Stimulated activated naive CD8-positive, alpha-beta T cell treated with anti-CD3 and anti-CD28 coated beads, Interleukin-15, Interleukin-2, amounts not matched to agents 100 U/mL and 50 U/mL, for 24 hours (primary cell): ENCODE measurements at places on chromosomes 3 and 15.
A peak's percentile ranks its signal among the peaks of the same experiment; 100 is the strongest.

DNA sequence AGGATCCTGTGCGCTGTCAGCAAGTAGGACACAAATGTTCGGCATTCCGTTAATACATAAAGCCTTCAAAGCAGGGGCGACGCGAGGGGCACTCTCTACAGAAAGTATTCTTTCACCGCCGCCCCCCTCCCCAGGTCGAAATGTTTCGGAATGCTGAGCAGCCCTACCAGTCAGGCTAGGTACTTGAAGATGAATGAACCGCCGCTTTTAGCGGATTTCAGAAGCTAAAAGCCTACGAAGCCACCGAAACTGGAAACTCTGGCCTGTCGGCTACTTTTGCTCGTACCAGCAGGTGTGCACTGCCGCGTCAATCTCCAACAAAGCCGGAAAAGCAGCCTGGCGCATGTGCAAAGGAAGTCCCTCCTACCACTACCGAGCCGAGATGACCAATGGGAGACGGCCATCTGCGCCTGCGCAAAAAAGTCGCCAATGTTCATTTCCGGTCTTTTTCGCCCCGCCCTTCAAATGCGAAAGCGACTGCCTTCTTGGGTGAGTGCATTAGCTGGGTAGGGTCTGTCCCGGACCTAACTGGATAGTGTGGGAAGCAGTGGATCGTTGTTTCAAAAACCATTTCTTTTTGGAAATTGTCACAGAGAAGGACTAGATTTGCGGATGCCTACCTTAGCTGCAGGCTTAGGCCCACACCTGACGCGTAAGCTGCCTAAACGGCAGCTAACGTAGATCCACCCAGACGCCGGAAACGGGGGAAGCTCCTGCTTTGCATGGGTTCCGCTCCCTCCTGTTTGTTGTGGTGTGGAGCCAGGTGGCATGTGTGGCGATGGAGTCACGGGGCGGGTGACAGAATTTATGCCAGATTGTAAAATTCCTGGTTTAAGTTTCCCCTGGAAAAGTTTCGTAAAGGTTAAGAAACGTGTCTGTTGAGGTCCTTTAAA, at the start of gene WDR5B:
TSS of gene WDR5B (minus strand) at position 301 of the 893 bp plus-strand sequence. CDS start 534 bp downstream, outside the sequence.
- peak; percentile 99 for DNase-seq

GRCh38 chr3:66486202-66486601, 14.6 kb downstream of the LRIG1 start:
- no peak for DNase-seq

DNA sequence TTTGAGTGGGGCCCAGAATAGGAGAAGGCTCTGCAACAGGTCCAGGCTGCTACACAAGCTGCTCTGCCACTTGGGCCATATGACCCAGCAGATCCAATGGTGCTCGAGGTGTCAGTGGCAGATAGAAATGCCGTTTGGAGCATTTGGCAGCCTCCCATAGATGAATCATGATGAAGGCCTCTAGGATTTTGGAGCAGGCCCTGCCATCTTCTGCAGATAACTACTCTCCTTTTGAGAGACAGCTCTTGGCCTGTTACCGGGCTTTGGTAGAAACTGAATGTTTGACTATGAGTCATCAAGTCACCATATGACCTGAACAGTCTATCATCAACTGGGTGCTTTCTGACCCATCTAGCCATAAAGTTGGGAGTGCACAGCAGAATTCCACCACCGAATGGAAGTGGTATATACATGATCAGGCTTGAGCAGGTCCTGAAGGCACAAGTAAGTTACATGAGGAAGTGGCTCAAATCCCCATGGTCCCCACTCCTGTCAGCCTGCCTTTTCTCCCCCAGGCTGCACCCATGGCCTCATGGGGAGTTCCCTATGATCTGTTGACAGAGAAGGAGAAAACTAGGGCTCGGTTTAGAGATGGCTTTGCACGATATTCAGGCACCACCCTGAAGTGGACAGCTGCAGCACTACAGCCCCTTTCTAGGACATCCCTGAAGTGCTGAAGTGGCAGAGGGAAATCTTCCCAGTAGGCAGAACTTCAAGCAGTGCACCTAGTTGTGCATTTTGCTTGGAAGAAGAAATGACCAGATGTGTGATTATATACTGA, 971.4 kb downstream of the MCTP2 start:
- no peak for DNase-seq

DNA sequence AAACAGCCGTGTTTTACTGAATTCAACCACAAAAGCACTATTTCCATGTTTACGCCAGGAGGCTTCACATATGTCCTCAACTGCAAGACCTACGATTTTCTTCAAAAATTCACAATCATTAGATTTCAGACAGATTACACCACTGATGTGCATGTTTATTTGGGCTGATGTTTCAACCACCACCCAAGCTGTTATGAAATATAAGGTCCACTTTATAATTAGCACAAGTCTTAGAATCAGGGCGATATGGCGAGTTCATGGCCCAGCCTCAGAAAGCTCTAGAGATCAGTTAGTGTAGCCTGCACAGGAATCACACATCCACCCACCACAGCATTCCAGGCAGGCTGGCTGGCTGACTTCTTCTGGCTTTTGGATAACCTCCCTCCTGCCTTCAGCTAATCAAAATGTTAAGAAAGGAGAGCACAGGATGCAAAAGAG, 15.4 kb downstream of the SH3BP5 start:
- no peak for DNase-seq

DNA sequence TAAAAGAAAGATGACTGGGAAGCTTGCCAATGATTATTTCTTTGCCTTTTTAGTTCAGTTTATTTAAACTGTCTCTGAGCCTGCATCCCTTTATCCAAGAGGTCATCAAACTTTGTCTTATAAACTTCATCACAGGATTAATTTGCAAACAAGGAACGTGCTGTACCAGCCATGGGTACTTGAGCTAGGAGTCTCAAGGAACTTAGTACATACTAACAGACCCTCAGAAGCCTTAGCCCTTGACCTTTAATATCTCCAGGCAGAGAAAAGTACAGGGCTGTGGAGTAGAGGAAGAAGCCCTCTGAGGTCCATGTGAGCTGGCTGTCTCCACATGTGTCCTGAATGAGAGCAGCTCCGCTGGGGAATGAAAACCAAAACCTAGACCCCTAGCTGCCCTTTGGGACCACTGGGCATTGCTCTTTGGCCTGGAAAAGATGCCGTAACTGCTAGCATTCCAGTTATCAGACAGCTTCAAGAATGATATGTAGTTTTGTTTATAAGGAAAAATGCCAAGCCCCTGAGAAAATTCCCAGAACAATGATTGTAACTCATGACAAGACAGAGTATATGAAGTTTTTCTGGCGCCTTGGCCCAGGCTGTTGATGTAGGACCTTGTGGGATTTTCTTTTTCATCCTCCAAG, 92.1 kb downstream of the ASB7 start:
- DNase-seq = no peak

DNA sequence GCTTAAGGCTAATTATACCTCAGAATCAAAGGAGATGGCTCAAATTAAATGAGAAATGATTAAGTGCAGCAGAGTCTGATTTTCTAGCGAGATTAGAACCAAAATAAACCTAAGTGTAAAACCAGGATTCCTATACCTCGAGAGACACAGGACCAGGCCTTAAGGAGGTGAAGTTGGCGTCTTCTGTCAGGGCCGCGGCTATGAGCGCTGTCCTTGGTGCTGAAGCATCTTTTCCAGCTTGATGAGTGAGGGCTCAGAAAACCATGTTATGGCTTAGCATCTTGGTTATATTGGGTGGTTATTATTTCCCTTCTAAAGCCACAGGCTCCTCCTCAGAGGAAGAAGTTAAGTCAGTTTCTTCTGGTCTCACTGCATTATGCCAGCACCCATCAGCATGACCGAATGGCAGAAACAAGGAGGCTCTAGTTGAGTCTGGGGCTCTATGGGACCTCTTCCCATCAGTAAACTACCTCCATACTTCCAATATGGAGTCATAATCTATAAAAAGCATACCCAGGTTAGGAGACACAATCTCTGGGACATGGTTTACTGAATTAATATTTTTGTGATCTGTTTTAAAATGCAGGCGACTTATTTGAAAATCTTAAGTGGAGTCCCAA, 120.1 kb upstream of the NMNAT3 start:
- DNase-seq = peak; percentile 33

DNA sequence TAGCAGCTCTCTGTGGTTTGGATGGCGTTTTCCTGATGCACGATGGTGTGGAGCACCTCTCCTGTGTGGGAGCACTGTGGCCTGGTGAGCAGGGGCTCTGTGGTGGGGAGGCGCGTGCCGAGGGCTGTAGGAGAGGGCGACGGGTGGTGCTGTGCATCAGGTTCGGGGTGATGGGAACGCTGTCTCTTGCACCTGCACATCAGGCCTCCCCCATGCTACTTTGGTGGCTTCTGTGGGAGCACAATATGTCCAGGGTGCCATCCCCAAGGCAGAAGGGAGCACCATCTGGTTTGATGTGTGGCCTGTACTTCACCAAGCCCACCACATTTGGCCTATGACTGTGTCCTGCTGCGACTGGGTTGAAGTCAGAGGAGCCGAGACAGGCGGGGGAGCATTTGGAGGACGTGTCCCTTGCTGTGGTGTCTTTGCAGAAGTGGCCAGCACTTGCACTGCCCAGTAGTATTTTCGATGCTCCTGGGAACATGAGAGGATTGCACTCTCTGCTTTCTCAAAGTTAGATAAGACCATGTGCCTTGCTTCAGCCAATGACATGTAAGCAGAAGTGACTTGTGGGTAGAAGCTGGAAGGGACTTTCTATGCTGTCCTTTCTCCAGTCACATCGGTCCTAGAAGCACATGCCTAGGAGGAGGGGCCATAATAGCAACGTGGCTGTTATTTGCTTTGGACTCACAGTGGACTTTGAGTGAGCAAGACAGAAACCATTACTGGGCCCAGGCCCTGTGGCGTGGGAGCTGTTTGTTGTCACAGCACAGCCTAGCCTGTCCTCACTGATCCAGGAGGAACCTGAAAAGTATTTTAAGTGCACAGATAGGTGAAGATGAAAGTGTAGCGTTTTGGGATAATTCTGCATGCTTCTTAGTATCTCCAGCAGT, 72.1 kb downstream of the APBA2 start:
- no peak for DNase-seq

DNA sequence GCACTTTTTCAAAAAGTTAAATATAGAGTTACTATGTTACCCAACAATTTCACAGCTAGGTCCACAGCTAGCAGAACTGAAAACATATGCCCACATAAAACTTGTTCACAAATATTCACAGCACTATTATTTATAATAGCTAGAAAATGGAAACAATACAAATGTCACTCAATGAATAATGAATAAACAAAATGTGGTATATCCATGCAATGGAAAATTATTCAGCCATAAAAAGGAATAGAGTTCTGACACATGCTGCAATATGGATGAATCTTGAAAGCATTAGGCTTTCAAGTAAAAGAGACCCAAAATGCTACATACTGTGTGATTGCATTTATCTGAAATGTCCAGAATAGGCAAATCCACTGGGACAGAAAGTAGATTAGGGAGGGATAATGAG, 111.9 kb downstream of the MECOM start:
- no peak for DNase-seq
